ENCODE measurements at places on chromosomes 5 and 9. TPM values are rescaled to one million over a fixed set of nuclear protein-coding genes. Genes with fewer than 3 reads are reported as not detected.
A peak's percentile ranks its signal among the peaks of the same experiment; 100 is the strongest.

Gene FST
- total RNA-seq, result 11.3 TPM

Gene LCN15
- not detected for total RNA-seq

Gene NR4A3
- total RNA-seq, result 0.76 TPM

Gene ECM2
- total RNA-seq, result 0.57 TPM

Gene ACOT12
- not detected for total RNA-seq

Gene PLAC8L1
- total RNA-seq, result not detected

Gene CDHR2
- not detected for total RNA-seq

Gene AMBP
- not detected for total RNA-seq

Gene GRM6
- not detected for total RNA-seq

Gene PCDHGA4
- 0.49 TPM for total RNA-seq

Gene PROB1
- total RNA-seq, result 1.0 TPM

Gene FAT2
- total RNA-seq, result 86.5 TPM

Gene FABP6
- not detected for total RNA-seq

Gene COL23A1
- total RNA-seq, result not detected

Gene C7
- 193 TPM for total RNA-seq

Gene C5orf46
- not detected for total RNA-seq

Gene PDE6A
- total RNA-seq, result 3.8 TPM

Gene PCDHAC1
- 0.06 TPM for total RNA-seq

Gene HMCN2
- total RNA-seq, result 4.8 TPM

Gene AGXT2
- not detected for total RNA-seq

Gene GPR150
- total RNA-seq, result not detected

Gene EPB41L4B
- total RNA-seq, result 1.6 TPM

GRCh38 chr9:22084336-22085035, 75.4 kb upstream of the CDKN2B start:
- no peaks in the 10 kb centered on the region for H3K36me3 ChIP-seq
- no peak overlapping the region for H3K4me3 ChIP-seq
- DNase-seq, result no peak
- no peaks in the 10 kb centered on the region for H3K27me3 ChIP-seq

DNA sequence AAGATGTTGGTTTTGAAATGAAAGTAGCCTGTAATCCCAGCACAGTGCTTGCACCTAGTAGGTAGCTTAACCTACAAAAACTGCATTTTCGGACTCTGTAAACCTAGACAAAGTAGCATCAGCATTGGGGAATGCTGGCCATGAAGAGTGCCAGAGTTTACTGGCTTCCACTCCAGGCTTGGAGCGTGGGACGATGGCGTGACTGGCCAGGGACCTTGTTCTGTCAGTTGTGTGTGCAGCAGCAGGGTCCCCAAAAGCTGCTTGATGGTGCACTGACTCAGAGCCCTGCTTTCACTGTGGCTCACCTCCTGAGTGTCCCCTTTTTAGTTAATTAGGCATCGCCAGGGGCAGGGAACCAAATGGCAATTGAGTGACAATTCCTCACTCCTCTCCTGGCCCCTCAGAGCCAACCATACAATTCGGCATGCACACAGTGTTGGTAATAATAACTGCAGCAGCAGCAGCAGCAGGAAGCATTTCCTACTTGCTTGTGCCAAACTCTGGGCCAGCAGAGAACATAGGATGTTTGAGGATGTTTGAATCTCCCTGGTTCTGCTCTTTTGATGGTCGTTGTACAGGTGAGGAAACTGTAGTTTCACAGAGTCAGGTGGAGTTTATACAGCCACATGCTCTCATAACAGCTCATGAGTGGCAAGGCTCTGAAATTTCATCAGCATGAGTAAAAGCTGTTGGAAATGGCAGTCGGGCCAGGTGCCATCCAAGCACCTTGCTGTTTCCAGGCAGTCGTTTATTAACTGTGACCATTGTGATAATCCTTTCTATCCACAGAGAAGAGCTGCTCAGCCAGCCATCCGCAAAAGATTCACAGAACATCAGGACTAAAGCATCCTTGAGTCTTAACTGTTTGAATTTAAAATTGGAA, 4.2 kb downstream of the UBE2QL1 start:
- H3K36me3 ChIP-seq, result no peaks in the 10 kb centered on the region
- H3K27ac ChIP-seq, result no peak overlapping the region
- no peak overlapping the region for H3K4me3 ChIP-seq
- peaks cover 6% of the 10 kb centered on the region for H3K4me1 ChIP-seq

- H3K27ac ChIP-seq, result peak overlapping the region; percentile 45
- peaks cover 74% of the 10 kb centered on the region for H3K36me3 ChIP-seq
- H3K4me1 ChIP-seq, result no peaks in the 10 kb centered on the region
- no peak for DNase-seq
These were observed 72.0 kb downstream of the CCNH start for GRCh38 chr5:87340716-87341115.

DNA sequence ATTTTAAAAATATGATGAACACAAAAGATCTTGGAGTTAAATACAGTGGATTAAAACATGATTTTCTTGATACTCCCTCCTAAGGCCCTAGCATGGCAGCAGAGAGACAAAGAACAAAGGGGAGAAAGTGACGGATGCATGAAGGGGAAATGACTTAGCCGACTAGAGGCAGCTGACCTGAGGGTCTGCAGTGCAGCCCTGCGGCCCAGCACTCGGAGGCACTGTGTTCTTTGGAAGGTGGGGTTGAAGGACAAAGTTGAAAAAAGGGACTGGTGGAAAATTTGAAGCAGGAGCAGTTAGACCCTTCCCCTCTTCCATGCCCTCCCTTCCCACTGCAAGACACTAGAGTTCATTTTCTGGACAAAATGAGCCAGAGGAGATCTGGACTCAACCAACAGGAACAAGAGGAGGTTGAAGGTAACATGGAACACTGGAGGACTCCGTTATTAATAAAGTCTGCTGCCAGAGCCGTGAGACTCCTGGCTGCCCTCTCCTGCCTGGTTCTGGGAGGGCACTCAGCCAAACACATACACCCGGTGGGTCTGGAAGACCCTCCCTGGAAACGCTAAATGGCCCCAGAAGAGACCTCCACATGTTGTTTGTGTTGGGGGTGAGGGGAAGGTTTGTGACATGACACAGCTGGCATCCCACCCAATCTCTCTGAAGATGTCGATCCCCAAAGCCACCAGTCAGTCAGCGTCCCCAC, 98.1 kb downstream of the JMY start:
- no peaks in the 10 kb centered on the region for H3K4me1 ChIP-seq
- no peaks in the 10 kb centered on the region for H3K27me3 ChIP-seq
- no peaks in the 10 kb centered on the region for H3K36me3 ChIP-seq
- no peak overlapping the region for H3K4me3 ChIP-seq
- no peak overlapping the region for H3K27ac ChIP-seq

- H3K36me3 ChIP-seq, result no peaks in the 10 kb centered on the region
- H3K4me3 ChIP-seq, result no peak overlapping the region
- no peak for DNase-seq
- no peaks in the 10 kb centered on the region for H3K27me3 ChIP-seq
These were observed 154.7 kb downstream of the PCSK5 start for GRCh38 chr9:76045221-76045620.

GRCh38 chr5:55855509-55855908, 4.4 kb downstream of the IL31RA start:
- no peak for DNase-seq
- peaks cover 5% of the 10 kb centered on the region for H3K27me3 ChIP-seq
- H3K4me3 ChIP-seq, result no peak overlapping the region
- H3K4me1 ChIP-seq, result peaks cover 3% of the 10 kb centered on the region
- no peak overlapping the region for H3K27ac ChIP-seq

DNA sequence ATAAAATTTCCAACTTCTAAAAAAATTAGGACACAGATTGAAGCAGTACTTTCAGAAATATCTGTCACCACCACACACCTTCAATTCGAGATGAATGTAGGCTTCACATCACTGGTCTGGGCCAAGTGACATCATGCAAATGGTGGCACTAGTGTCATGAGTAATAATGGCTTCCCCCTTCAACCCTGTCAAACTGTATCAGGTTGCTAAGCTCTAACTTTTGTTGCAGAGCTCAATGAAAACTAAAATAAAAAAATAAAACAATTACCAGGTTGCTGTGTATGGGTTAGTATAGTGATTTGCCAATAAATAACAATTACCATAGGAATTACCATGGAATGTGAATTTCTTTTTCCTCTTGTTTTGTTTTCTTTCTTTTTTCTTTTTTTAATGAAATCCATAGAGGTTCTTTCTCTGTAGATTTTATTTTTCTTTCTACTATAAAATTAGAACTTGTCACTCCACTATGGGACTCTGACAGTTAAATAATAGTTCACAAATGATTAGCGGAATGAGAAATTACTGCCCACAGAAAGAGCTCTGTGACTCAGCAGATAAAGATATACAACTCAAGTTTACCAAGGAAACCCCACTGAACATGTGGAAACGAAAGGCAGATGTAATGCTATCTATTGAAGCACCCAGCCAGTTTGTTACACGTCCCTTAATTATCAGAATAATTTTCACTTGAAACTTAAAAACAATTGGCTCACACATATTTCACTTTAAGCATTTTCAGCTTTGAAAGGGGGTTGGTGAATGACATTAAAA, 783.8 kb upstream of the WWC1 start:
- H3K4me3 ChIP-seq, result no peak overlapping the region
- no peaks in the 10 kb centered on the region for H3K36me3 ChIP-seq
- H3K27me3 ChIP-seq, result no peaks in the 10 kb centered on the region
- no peak for DNase-seq

GRCh38 chr5:16529306-16529705, 63.7 kb upstream of the ZNF622 start:
- no peaks in the 10 kb centered on the region for H3K36me3 ChIP-seq

GRCh38 chr5:143980506-143980905, 168.5 kb downstream of the HMHB1 start:
- no peaks in the 10 kb centered on the region for H3K27me3 ChIP-seq
- no peak overlapping the region for H3K27ac ChIP-seq
- no peaks in the 10 kb centered on the region for H3K4me1 ChIP-seq
- no peak for DNase-seq

DNA sequence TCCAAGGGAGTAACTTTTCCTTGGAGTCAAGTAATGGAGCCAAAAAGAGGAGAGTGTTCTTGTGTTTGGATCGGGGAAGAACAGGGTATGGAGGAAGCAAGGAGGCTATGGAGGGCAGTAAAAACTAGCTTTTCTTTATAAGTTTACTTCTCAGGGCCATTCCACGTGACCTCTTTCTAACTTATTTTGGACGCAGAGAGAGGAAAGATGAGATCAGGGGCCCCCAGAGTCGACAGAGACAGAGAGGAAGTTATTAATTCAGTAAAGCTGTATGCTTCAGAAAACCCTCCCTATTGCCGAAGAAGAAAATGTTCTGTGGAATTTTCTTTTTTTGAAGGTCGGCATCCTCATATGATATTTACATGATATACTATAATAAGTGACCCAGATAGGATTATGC, 233.8 kb upstream of the MPDZ start:
- H3K27me3 ChIP-seq, result no peaks in the 10 kb centered on the region
- DNase-seq, result no peak
- H3K36me3 ChIP-seq, result no peaks in the 10 kb centered on the region
- H3K4me3 ChIP-seq, result no peak overlapping the region
- peak overlapping the region; percentile 69 for H3K27ac ChIP-seq
- peaks cover 20% of the 10 kb centered on the region for H3K4me1 ChIP-seq

- no peaks in the 10 kb centered on the region for H3K27me3 ChIP-seq
- H3K4me1 ChIP-seq, result peaks cover 6% of the 10 kb centered on the region
- H3K27ac ChIP-seq, result peak within 1 kb of the TSS; percentile 93
- no peak for DNase-seq
These were observed at the start of gene PTGR1 for GRCh38 chr9:111599092-111599954. PTGR1 (minus strand) TSS chr9:111599647; CDS start chr9:111597422, 2,225 bp downstream.

GRCh38 chr5:151451626-151452520, 4.5 kb downstream of the SLC36A1 start:
- H3K4me1 ChIP-seq, result no peaks in the 10 kb centered on the region
- no peaks in the 10 kb centered on the region for H3K27me3 ChIP-seq
- no peak for DNase-seq
- H3K36me3 ChIP-seq, result no peaks in the 10 kb centered on the region
- no peak overlapping the region for H3K27ac ChIP-seq
- H3K4me3 ChIP-seq, result no peak overlapping the region

- no peak overlapping the region for H3K4me3 ChIP-seq
- H3K27ac ChIP-seq, result no peak overlapping the region
- no peak for DNase-seq
- H3K4me1 ChIP-seq, result no peaks in the 10 kb centered on the region
- no peaks in the 10 kb centered on the region for H3K36me3 ChIP-seq
These were observed 422.9 kb downstream of the EBF1 start for GRCh38 chr5:158676642-158677469.

DNA sequence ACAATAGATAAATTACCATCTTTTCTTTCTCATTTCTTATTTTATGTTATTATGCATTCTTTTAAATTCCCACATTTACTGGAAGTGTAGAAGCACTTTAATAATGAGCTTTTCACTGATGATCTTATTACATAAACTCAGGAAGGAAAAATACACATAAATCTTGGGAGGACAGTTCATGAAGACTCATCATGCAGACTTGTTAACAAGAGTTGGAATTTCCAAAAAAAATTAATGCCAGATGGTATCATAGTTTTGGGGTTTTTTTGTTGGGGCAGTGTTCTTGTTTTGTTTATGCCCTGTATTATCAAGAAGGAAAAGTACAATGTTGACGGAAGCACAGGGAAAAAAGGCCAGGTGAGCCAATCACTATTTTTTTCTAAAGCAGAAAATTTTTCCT, 35.1 kb downstream of the CEMIP2 start:
- no peak overlapping the region for H3K4me3 ChIP-seq
- no peaks in the 10 kb centered on the region for H3K27me3 ChIP-seq
- peaks cover 85% of the 10 kb centered on the region for H3K36me3 ChIP-seq
- DNase-seq, result no peak

- H3K4me3 ChIP-seq, result no peak overlapping the region
- H3K36me3 ChIP-seq, result no peaks in the 10 kb centered on the region
These were observed 43.1 kb upstream of the RXRA start for GRCh38 chr9:134283111-134283515.

GRCh38 chr9:18060269-18060934, 413.6 kb upstream of the ADAMTSL1 start:
- H3K27me3 ChIP-seq, result no peaks in the 10 kb centered on the region
- no peaks in the 10 kb centered on the region for H3K36me3 ChIP-seq
- no peak overlapping the region for H3K4me3 ChIP-seq
- DNase-seq, result no peak

- H3K4me1 ChIP-seq, result no peaks in the 10 kb centered on the region
- H3K27me3 ChIP-seq, result peaks cover 3% of the 10 kb centered on the region
- DNase-seq, result no peak
- H3K36me3 ChIP-seq, result no peaks in the 10 kb centered on the region
- H3K4me3 ChIP-seq, result no peak overlapping the region
- H3K27ac ChIP-seq, result no peak overlapping the region
These were observed 35.8 kb upstream of the PIP5K1B start for GRCh38 chr9:68669218-68669617.

- DNase-seq, result no peak
- H3K4me3 ChIP-seq, result no peak overlapping the region
- no peaks in the 10 kb centered on the region for H3K36me3 ChIP-seq
- H3K27ac ChIP-seq, result no peak overlapping the region
These were observed 122.8 kb downstream of the DPYSL3 start for GRCh38 chr5:147387109-147387508.
